ENCODE measurements at places on chromosomes 3 and 15. TPM values are rescaled to one million over a fixed set of nuclear protein-coding genes. Genes with fewer than 3 reads are reported as not detected.
A peak's percentile ranks its signal among the peaks of the same experiment; 100 is the strongest.

DNA sequence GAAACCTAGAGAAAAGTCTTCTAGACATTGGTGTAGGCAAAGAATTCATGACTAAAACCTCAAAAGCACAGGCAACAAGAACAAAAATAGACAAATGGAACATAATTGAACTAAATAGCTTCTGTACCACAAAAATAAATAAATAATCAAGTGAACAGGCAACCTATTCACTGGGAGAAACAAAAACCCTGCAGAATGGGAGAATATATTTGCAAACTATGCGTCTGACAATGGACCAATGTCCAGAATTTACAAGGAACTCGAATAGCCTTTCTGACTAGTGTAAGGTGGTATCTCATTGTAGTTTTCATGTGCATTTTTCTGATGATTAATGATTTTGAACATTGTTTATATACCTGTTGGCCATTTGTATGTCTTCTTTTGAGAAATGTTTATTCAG lies 37.0 kb upstream of the GCSAM start:
- no peak overlapping the region for H3K4me3 ChIP-seq
- H3K27me3 ChIP-seq, result peaks cover 7% of the 10 kb centered on the region
- no peak overlapping the region for H3K27ac ChIP-seq
- H3K36me3 ChIP-seq, result peaks cover 3% of the 10 kb centered on the region
- no peak for DNase-seq

DNA sequence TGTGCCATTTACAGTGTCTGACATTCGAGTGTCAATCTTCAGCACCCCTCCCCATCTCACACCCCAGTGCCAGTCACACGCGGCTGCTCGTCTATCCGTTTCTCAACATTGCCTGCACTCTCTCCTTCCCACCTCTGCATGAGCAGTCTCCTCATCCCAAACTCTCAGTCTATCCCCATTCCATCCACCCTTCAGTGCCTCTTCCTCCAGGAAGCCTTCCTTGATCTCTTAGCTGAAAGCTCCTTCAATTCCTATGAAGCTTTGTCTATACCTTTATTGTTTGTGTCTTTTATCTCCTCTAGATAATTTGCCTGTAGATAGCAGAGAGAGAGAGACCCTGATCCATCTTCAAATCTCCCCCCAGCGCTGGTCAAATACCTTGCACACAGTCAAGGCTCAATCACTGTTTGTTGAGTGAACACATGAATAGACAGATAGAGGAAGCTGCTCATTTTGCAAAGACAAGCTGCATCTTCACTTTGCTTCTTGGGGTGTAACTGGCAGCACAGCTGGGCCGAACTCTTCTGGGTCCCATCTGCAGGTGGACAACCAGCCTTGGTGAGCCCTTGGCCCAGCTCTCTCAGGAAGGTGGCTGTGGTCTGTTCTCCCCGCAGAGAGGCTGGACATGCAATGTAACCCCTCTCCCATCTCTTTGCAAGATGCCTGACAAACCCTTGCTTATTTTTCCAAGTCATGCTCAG lies 52.8 kb downstream of the ITGA11 start:
- H3K36me3 ChIP-seq, result no peaks in the 10 kb centered on the region
- DNase-seq, result peak; percentile 21
- peak overlapping the region; percentile 18 for H3K4me3 ChIP-seq
- peaks cover 25% of the 10 kb centered on the region for H3K4me1 ChIP-seq
- H3K27ac ChIP-seq, result peak overlapping the region; percentile 89

DNA sequence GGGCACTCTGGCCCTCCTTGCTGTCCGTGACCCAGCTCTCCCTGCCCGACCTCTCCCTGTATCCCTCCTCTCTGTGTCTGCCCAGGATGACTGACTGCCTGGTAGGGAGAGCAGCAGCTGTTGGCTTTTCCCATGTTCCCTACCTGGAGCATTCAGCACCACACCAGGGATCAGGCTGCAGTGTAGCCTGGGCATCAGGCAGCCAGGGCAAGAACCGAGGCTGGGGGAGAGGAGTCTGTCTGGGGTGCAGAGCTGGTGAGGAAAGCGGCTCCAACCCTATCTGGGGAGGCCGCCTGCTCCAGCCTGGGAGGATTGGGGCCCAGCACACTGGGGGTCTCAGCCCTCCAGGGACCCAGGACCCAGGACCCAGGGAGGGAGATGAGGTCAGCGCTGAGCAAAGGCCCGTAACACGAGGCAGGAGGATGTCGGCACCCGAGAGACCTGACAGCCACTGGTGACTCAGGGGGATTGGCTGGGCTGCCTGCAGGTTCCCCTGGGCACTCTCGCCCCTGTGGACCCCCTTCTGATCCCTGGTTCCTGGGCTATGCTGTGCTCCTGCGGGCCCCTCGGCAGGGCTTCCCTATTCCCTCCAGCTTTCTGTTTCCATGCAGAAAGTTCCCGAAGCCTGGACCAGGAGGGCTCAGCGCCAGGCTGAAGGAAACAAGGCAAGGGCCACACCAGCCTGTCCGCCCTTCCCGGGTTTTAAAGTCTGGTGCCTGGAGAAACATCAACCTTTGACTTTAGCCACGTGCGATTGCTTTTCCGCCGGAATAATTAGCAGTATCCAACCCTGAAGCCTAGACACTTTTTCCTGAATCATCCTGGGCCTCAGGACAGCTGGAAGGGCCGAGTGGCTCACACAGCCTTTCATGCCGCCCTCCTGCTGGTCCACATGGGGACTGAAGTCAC lies 128.2 kb upstream of the MEF2A start:
- peaks cover 22% of the 10 kb centered on the region for H3K4me1 ChIP-seq
- no peak for DNase-seq
- no peak overlapping the region for H3K4me3 ChIP-seq

DNA sequence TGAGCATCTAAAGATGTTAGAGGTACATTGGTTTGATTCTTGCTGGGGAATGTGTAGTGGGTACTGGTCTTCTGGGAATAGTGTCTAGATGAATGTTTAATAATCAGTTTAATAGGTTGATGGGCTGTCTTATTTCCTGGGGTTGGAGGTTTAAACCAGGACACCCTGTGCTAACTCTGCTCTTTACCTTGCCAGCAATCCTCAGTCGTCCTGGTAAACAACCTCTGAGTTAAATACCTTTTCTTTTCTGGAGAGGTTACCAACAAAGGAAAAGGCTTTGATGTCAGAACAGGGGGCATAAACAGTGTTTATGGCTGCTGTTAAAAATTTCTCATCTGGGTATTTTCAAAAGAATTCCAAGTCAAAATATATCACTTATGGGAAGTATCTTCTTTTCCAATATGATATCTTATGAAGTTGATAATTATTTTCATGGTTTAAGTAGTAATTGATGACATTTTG lies 23.5 kb downstream of the MITF start:
- H3K36me3 ChIP-seq, result no peaks in the 10 kb centered on the region
- H3K27ac ChIP-seq, result no peak overlapping the region
- DNase-seq, result no peak
- no peak overlapping the region for H3K4me3 ChIP-seq
- no peaks in the 10 kb centered on the region for H3K4me1 ChIP-seq
- no peaks in the 10 kb centered on the region for H3K27me3 ChIP-seq

CRYBG3 gene
- 1.8 TPM for total RNA-seq

CD80 gene
- total RNA-seq, result 20.2 TPM

- H3K27me3 ChIP-seq, result no peaks in the 10 kb centered on the region
- no peak overlapping the region for H3K4me3 ChIP-seq
- no peaks in the 10 kb centered on the region for H3K36me3 ChIP-seq
- no peak overlapping the region for H3K27ac ChIP-seq
Measured at GRCh38 chr3:114878114-114878839, 268.8 kb downstream of the ZBTB20 start.

DNA sequence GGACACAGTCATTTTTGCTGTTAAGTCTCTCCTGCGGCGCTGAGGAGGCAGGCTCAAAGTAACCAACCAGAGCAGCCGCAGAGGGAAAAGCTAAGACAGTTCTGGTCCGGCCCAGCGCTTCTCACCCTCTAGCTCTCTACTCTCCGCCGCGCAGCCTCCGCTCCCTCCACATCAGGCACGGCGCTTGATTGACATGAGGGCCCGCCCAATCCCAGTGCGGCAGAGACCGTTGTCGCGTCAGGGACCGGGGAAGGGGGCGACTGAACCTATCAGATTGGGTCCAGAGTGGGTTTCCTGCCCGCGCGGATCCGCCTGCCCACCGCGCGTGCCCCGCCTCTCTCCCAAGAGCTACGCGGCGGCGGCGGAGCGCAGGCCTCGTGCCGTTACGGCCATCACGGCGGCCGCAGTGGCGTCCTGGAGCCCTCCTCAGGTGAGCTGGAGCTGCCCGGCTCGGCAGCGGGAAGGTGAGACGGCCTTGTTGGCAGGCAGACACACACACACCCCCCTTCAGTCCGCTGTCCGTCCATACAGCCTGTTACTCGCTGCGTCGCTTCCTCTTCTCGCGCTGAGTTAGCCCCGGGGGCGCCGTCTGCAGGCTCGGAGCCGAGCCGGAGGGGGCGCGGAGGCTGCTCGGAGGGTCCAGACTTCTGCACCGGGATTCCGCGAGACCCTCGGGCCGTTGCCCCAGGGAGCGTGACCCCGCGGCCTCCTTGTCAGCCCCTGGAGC lies at the start of gene NCK1:
Gene NCK1, plus strand, starts transcription at position 319 of the 727 bp plus-strand sequence. CDS start 65,794 bp downstream, outside the sequence.
- peak within 1 kb of the TSS; percentile 92 for H3K4me3 ChIP-seq
- DNase-seq, result peak; percentile 99
- peak within 1 kb of the TSS; percentile 96 for H3K27ac ChIP-seq
- H3K27me3 ChIP-seq, result no peaks in the 10 kb centered on the region
- peaks cover 49% of the 10 kb centered on the region for H3K4me1 ChIP-seq
- peaks cover 23% of the 10 kb centered on the region for H3K36me3 ChIP-seq

DNA sequence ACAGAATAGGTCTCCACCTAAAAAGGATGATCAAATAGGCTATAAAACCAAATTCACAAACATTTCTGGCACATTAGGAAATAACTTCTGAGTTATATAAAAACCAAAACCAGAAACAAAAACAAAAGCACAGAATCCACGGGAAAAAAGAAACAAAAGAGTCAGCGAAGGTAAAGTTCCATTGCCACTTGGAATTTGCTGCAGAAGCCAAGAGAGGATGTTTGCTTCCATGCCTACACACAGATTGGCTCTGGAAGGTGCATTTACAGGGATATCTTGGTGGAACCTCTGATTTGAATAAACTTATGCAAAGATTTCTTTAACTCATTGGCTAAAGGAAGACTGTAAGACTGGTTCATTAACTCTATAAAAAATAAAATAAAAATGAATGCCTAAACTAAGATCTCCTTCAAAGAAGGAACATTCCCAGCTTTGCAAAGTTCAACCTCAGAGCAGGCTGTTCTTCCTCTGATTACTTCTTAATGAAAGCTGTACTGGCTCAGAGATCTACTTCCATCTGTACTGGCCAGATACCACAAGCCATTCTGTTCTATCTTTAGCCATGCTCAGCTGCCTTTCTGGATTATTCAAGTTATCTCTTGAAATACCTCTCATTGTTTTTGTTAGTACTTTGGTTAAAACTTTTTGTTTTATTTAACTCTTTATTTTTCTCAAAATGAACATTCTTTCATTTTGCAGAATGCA lies 537.5 kb upstream of the CCDC54 start:
- H3K27ac ChIP-seq, result no peak overlapping the region
- no peaks in the 10 kb centered on the region for H3K4me1 ChIP-seq
- DNase-seq, result no peak
- H3K27me3 ChIP-seq, result peaks cover 4% of the 10 kb centered on the region

CMTM8 gene
- 2.1 TPM for total RNA-seq

GRCh38 chr3:168517249-168518071 lies 421.7 kb upstream of the GOLIM4 start:
- no peak overlapping the region for H3K4me3 ChIP-seq
- no peaks in the 10 kb centered on the region for H3K36me3 ChIP-seq
- no peaks in the 10 kb centered on the region for H3K27me3 ChIP-seq
- H3K27ac ChIP-seq, result no peak overlapping the region
- H3K4me1 ChIP-seq, result no peaks in the 10 kb centered on the region

DCLK3 gene
- not detected for total RNA-seq

DNA sequence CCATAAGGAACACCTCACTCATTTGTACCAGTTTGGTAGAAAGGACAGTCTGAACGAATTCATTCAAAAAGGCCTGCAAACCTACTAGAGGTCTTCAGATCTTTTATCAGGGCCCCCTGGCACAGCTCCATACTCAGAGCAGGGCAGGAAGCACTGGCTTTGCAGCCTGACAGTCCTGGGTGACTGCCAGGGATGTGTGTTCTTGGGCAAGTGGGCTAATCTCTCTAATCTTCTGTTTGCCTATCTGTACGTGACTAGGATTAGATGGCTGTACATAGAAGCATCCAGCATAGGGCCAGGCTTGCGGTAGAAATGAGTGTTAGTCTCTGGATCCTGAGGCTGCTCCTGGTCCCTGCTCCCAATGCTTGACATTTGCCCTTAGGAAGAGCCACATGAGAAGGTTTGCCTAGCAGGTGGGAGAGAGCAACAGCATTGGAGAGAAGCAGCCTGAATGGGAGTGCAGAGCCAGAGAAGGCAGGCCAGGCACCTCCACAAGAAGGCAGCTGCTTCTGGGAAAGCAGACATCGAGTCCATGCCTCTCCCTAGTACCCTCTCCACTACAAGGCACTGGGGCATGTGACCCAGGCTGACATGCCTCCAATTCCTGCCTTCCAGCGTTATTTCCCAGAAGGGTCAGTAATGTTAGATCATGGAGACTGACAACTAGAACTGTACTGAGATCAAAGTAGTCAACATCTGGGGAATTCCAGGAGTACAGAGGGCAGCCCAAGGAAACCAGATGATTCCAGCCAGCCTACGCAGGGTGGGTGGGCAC lies 1.0 kb upstream of the CXCR6 start:
- H3K4me1 ChIP-seq, result peaks cover 93% of the 10 kb centered on the region
- peak overlapping the region; percentile 84 for H3K27ac ChIP-seq
- H3K4me3 ChIP-seq, result no peak overlapping the region
- H3K27me3 ChIP-seq, result no peaks in the 10 kb centered on the region
- peaks cover 81% of the 10 kb centered on the region for H3K36me3 ChIP-seq

GRCh38 chr3:146783446-146783845 lies 178.3 kb upstream of the PLSCR5 start:
- H3K27me3 ChIP-seq, result no peaks in the 10 kb centered on the region
- no peaks in the 10 kb centered on the region for H3K36me3 ChIP-seq
- H3K4me3 ChIP-seq, result no peak overlapping the region

DNA sequence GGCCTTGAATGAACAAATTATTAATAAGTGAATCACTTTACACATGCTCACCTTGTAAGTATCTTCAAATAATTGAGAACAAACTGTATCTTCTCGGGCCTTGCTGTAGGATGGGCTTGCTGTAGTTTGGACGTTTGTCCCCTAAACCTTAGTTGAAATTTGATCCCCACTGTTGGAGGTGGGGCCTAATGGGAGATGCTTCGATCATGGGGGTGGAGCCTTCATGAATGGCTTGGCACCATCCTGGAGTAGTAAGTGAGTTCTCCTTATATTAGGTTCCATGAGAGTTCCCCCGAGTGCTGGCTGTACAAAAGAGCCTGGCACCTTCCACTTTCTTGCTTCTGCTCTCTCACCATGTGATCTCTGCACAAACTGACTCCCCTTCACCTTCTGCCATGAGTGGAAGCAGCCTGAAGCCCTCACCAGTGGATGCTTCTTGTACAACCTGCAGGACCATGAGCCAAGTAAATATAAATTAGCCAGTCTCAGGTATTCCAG lies 29.3 kb downstream of the PIGB start:
- no peak overlapping the region for H3K4me3 ChIP-seq
- no peaks in the 10 kb centered on the region for H3K27me3 ChIP-seq
- H3K27ac ChIP-seq, result no peak overlapping the region
- H3K36me3 ChIP-seq, result peaks cover 34% of the 10 kb centered on the region
- no peaks in the 10 kb centered on the region for H3K4me1 ChIP-seq
- DNase-seq, result no peak
